Skin of body (tissue), 3 donors: ENCODE measurements at places on chromosomes 2 and 18. TPM values are rescaled to one million over a fixed set of nuclear protein-coding genes. Genes with fewer than 3 reads are reported as not detected.

SIGLEC15 gene
- not detected for total RNA-seq

COLEC12 gene
- 58.1 TPM for total RNA-seq

VPS4B gene
- total RNA-seq: 46.6 TPM

DSC3 gene
- total RNA-seq: 226 TPM

CRYGC gene
- total RNA-seq: not detected

OST4 gene
- 199 TPM for total RNA-seq

KIF5C gene
- total RNA-seq: 2.3 TPM

MBP gene
- 25.1 TPM for total RNA-seq

FBXO48 gene
- total RNA-seq: 0.79 TPM

- DNase-seq: no peak
Observed at GRCh38 chr18:79552140-79552631, 127.4 kb upstream of the CTDP1 start.

- DNase-seq: no peak
Observed at GRCh38 chr2:72145658-72146329, 1.9 kb downstream of the CYP26B1 start.

DNA sequence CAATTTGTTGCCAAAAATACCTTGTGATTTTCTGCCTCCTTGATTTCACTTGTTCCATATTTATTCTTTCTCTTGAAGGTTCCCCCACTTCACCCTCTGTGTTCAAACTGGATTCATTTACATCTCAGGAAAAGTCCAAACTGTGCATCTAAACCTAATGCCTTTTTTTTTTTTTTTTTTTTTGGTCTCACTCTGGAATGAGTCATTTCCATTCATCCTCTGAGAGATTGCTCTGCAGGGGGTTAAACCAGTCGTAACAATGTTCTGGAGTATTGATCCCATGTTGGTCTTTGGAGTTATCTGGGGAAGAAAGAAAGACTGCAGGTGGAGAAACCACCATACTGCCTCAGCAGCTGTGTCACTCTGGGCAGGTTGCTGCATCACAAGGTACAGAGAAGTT lies 119.7 kb downstream of the TACR1 start:
- DNase-seq: no peak

DNA sequence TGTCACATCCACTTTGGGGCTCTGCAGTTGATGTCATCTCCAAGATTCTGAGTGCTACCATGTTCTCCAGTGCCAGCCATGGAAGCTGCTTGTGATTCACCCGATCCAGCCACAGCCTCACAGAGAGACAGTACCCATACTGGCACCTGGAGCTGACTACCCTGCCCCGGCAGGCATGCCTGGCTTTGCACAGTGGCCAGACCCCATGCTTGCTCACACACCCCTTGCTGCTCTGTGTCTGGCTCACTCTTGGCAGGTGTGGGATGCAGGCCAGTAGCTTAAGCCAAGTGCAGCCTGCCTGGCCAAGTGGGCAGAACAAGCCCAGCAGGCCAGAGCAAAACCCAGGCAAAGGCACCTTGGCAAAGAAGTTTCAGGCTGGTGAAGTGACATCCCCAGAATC lies 828.4 kb upstream of the VRK2 start:
- DNase-seq: no peak

DNA sequence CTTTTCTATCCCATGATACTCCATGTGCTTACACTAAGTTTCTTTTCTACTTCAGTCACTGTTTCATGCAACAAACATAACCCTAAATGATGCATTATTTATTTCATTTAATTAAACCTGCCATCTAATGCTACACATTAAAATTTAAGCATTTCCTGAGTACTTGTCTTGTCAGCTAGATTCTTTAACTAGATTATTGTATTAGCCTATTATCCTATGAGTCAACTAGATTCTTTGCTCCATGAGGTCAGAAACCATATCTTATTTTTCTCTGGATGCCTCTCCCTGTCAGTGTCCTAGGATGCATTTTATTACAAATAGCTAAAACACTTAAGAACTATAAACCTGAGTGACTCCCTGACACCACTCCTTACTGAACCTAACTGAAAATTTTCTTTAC lies 652.4 kb downstream of the SLC4A3 start:
- no peak for DNase-seq

DNA sequence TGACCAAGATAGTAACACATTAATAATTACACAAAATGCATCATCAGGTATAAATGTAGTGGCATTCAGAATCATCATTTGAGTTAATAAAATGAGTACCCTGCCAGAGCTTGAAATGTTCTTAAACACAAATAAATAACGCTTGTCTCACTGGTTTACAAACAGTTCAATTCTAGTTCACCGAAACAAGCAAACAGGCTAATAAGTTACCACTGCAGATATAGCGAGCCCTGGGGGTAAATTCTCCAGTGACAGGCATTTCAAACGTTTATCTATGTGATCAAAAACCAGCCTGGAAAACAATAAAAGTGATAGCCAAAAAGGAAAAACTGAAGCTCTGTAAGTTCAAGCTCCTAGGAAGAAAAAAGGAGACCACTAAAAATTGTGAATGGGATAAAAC lies 152.6 kb downstream of the THADA start:
- no peak for DNase-seq

DNA sequence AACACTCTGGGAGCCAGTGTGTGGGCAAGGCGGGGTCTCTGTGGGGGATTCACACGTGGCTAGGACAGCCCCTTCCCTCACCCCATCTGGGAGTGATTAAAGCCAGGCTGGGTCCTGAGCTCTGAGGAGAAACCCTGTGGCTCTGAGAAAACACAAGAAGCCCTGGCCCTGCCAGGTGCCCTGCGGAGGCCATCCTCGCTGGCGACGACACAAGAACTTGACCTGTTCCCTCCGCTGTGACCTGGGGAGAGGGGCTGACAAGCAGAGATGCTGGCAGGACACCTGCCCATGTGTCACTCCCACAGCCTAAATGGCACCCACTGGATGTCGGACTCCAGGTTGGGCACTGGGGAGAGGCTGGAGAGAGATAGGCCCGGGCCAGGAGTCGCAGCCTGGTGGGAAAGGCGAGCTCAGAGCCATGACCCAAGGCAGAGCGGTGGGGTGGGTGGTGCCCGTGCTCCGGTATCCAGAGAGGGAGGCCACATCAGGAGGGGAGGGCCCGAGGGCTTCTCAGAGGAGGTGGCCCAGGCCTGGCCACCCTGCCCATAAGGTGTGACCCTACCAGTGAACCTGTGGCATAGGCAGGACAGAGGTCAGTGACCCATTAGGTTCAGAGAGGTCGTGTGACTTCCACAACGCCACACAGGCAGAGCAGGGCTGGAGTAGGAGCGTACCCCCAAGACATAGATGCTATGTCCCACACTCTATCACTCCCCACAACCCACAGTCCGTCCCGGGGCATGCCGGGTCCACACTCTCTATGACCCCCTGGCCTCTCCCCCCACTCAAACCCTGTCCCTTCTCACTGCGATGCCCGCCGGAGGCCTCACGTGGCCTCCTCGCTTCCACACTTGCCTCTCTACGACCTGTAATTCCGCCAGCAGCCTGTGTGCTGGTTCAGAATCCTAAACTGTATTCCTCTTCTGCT lies 59.4 kb upstream of the HPCAL1 start:
- no peak for DNase-seq

DNA sequence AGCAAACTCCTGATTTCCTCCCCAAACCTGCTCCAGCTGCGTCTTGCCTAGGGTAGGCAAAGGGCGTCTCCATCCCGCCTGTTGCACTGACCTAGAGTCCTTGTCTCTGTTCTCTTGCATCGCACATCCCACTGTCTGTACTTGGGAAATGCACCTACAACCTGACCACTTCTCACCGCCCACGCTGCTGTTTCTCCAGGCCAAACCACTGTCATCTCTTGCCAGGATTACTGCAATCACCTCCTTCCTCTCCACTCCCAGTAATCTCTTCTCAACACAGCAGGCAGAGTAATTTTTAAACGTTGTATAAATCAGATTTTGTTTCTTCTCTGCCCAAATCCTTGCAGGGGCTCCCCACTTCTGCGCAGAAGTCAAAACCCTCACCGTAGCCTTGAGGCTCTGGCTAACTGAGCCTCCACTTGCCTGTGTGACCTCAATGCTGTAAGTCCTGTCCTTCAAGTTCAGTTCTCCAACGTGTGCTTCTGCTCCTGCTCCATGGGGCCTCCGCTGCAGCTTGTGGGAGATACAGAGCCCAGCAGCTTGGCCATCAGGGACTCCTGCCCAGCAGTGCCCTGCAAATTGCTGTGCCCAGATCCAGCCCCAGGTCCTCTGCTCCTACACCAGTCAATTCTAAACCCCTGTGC lies 27.7 kb upstream of the SEMA4C start:
- DNase-seq: no peak

- DNase-seq: no peak
Observed at GRCh38 chr2:15677141-15677843, 85.6 kb downstream of the DDX1 start.

DNA sequence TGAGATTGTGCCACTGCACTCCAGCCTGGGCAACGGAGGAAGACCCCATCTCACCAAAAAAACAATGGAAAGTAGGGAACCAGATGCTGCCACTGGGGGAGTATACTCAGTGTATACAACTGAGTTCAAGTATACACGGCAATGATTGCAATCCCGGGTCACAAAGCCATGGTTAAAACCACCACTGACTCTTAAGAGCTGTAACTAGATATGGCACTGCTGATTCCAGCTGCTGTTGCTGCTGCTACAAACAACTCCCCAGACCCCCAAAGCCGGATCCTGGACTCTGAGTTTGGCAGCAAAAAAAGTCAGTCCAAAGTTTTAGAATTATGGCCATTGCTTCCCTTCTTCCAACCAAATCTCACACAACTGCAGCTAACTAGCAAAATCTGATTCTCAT lies 43.7 kb upstream of the COX7A2L start:
- no peak for DNase-seq

DNA sequence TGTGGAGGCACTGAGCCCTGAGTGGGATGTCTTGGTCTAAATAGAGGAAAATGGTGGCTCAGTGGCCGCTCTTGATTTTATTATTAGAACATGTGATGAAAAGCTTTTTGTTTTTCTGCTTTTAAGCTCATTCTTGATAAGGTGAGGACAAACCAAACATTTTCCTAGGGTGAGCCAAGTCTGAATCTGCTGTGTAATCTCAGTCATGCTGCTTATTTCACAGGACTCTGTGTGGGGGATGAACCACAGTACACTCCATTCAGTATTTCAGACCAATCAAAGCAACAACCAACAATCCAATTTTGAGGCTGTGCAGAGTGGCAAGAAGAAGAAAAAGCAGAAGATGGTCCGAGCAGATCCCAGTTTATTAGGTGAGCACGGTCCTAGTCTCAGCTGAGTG lies 20.0 kb upstream of the SNORC start:
- no peak for DNase-seq

DNA sequence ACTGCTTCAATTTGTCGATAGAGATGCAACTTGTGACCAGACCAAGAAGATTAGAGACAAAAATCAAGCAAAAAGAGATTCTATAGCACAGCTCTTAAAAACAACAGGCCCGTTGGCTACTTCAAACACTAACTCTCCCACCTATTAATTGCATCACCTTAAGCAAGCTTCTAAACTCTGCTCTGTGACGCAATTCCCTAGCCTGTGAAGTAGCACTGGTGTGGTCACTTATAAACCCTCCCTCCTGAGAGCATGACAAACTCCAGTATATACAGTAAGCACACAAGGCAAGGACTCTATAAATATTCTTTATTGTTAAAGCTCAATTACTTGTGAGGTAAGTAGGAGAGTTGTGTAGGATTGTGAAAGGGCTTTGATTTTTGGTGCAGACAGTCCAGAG lies 72.3 kb downstream of the CMPK2 start:
- no peak for DNase-seq

DNA sequence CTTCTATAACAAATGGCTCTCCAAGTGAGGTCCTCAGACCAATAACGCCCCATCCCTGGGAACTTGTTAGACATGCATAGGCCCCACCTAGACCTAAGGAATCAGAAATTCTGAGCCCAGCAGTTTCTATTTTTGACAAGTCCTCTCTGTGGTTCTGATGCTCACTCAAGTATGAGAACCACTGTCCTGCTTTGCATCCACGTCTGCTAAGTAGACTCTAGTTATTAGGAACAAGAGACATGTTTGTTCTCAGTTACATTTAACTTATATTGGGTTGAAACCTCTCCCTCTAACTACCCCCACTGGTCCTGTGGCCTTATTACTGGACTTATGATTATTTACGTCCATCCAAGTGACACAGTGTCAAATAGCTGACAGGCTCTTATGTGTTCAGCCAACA lies 70.3 kb downstream of the TMEM17 start:
- DNase-seq: no peak

DNA sequence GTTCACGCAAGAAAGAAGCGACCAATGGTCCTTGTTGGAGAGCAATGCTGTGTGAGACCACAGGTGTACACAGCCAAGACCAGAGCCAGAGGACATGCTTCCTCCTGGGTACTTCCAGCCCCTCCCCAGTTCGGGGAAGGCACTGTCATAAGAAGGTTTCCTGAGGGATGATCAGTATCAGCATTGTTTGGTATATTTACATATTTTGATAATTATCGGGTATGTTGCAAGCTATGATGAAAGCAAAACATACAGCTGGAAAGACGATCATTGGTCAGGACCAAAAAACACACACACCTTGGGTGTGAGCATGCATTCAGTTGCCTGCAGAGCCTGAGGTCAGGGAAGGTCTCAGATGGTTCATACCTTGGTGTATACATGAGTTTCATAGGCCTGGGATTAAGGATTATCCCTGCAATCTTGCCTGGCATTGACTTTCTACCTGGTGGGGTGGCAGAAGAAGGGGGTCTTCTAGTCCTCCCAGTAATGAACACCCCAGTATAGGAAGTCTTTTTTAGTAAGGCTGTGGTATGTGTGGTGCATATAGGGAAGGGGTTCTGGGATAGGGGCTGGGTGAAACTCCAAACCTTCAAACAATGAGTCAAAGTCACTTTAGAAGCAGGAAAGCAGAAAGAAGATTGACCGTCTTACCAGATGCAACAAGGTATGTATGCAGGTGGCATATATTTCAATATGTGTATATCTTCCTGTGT lies 2.9 kb downstream of the SERPINB2 start:
- DNase-seq: no peak

DNA sequence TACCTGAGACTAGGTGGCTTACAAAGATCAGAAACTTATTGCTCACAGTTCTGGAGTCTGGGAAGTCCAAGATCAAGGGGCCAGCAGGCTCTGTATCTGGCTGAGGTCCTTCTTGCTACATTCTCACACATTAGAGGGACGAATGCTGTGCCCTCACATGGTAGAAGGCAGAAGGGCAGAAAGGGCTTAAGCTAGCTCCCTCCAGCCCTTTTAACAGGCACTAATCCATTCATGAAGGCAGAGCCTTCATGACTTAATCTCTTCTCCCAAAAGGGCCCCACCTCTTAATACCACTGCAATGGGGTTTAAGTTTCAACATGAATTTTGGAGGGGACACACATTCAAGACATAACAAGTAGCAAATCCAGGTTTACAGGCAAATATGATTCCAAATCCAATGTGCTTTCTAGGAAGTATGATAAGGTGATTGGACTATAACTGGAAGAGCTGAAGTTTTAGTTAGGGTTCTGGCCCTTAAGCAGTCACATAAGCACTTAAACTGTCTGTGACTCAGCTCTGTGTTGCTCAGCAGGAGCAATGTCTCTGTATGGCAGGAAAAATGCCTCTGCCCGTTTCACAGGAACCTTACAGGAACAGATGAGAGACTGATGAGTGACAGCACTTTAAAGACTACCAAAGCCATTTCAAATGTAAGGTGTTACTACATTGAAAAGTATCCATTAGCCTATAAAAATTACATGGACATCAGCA lies 119.6 kb upstream of the PTPRM start:
- DNase-seq: no peak

- no peak for DNase-seq
Observed at GRCh38 chr2:232871835-232872736, 2.0 kb downstream of the SNORC start.
